Activated CD4-positive, alpha-beta T cell treated with anti-CD3 and anti-CD28 coated beads for 36 hours (primary cell): ENCODE measurements at places on chromosomes 6 and 20.
A peak's percentile ranks its signal among the peaks of the same experiment; 100 is the strongest.

- DNase-seq, result no peak
Observed at GRCh38 chr20:14861028-14861699, 523.8 kb upstream of the FLRT3 start.

GRCh38 chr6:149271348-149272340, 45.9 kb upstream of the TAB2 start:
- DNase-seq, result peak; percentile 80

GRCh38 chr6:99178168-99178567, 171.3 kb downstream of the FAXC start:
- no peak for DNase-seq

DNA sequence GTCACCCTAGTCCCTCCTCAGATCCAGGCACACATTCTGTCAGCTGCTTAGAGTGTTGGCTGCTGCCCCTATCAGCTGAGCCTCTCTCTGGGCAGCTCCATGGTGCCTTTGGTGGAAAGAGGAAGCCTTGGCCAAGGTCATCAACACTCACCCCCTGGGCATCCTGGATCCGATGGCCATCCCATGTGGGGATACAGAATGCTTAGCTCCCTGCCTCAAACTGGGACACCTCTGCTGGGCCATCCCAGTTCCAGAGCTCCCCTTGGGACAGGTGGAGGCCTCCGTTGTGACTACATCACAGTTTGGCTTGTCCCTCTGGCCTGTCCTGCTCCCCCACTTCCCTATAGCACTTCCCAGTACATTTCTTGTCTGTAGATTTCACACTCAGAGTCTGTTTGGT, 45.6 kb downstream of the TOX2 start:
- DNase-seq, result no peak

DNA sequence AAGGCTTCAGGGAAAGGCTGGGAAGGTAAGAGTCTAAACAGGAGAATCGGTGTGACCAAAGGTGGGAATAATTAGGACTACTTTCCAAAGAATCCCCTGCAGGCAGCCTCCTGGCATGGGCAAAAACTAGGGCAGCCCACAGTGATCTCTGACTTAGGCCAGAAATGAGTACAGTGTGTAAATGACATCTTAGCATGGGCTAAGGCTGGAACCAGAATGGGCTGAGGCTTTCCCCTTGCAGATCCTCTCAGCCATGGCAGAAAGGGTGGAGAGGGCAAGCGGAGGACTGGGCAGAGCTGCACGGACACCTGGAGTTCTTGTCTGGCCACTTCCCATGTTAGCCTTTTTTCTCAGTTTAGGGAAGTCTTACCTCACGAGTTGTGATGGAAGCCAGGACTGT, 69.9 kb upstream of the FOXQ1 start:
- DNase-seq, result no peak

DNA sequence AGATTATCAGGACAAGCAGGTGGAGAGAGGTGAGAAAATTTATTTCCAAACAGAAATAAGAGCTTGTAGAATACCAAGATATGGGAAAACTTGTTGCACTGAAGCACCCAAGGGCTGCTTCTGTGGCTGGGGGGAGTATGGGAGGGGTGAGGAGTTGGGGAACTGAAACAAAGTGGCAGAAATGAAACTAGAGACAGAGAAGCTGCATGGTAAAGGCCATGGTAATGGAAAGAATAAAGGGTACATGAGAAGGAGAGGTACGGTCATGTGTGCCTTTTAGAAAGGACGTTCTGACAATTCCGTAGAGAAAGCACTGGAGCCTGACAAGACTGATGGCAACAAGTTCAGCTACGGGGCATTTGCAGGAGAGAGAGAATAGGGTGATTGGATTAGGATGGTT, 51.6 kb upstream of the RIN2 start:
- no peak for DNase-seq
